Aorta (tissue), 5 donors: ENCODE measurements at places on chromosomes 7 and 10.

- DNase-seq: no peak
These were observed 12.6 kb downstream of the TMEM176B start for GRCh38 chr7:150787321-150788281.

- DNase-seq: no peak
These were observed 600.5 kb upstream of the MGMT start for GRCh38 chr10:128866551-128866950.

DNA sequence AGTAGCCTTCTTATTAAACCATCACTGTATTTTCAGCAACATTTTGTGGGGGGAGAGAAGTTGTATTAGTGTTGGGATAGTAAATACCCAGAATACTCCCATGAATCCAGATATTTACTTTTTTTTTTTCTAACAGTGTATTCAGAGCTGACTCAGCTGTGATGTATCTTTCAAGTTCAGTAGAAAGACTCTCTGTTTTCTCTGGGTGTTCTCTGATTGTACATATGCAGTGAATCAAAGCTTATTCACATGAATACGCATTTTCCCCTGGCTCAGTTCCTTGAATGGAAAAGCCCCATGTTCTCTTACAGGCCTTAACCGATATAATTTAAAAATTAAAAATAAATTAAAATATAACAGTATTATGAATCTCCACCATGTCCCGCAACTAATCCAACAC, 1.3 kb downstream of the TFPI2 start:
- no peak for DNase-seq

DNA sequence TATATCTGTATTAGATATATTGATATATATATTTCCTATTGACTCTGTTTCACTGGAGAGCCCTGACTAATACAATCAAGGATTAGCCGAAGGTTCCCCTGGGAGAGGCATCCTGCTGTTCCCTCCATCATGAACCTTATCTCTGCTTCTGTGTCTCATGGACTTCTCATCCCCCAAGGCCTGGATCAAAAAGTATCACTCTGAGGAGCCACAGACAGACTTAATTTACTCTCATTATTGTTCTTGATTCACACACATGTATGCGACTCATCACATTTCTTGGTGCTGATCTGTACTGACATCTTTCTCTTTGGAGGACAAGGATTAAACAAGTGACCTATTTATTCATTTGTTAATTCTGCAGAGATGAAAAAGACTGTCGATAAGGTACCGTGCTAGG, 550.2 kb downstream of the KCNMA1 start:
- no peak for DNase-seq

DNA sequence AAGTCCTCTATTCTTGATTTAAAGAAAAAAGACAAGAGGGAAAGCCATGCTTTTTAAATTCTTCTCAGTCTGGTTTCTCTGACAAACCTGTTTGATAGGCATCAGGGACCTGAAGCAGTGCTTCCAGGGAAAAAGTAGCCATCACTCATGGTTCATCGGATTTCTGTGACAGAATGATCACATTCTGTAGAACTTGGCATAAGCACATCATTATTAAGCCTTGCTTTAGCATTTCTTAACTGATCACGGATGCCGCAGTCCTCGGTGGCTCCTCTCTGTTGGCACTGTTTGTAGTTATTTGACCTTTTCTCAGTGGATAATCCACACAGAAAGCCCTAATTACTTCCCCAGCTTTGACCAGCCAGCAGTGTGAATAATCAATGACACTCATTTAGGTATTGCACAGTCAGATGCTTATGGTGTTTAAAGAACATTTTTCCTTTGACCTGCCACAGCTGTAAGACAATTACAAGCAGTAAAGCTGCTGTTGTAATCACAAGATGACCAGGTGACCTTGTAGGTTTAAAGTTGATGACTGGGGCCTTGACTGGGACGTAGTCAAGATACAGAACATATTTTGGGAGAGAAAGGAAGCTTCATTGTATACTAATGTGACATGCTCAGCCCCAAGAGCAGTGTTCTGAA, 64.4 kb upstream of the SKAP2 start:
- no peak for DNase-seq

- DNase-seq: no peak
These were observed 128.0 kb downstream of the SEMA3C start for GRCh38 chr7:80790877-80791276.

DNA sequence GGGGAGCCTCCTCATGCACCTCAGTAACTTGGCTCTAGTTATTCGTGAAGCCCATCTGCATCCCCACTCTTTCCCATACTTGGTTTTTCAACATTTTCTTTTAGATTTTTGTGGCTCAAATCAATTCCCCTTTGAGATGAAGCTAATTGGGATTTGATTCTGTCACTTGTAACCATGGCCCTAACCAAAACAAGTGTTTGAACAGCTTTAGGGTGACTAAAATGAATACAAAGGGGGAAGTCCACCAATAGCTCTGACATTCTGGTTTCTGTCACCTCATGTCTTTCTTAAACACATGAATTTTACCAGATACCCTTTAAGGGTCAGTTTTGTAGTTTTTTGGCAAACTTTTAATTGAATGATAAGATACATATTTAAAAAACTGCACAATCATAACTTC, 87.0 kb downstream of the PCGF5 start:
- DNase-seq: no peak

- DNase-seq: no peak
These were observed 30.5 kb downstream of the ABCB1 start for GRCh38 chr7:87570178-87570577.

GRCh38 chr10:103124420-103125096, 68.5 kb downstream of the NT5C2 start:
- no peak for DNase-seq

GRCh38 chr7:44489955-44490350, 505 bp downstream of the NUDCD3 start:
- peak; percentile 52 for DNase-seq

- DNase-seq: no peak
These were observed 237.3 kb downstream of the PTPRN2 start for GRCh38 chr7:158350166-158350900.

GRCh38 chr10:112047674-112048073, 135.9 kb downstream of the GPAM start:
- DNase-seq: no peak

DNA sequence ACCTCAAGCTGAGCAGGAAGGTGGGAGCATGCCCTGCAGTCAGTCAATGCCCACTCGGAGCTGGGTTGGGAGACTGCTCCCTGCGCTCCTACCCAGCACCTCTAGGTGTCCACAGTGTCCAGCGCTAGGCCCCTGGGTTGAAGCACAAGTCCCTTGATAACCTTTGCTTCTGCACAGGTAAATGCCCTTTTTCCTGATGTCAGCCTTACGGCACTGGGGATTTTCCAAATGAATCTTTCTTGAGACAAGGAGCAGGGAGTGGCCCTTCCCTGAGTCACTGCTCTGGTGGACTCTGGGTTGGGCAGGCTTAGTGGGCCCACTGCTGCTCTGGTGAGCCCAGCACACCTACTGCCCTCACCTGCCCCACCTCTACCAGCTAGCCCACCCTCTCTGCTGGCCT, 61.9 kb upstream of the OPN4 start:
- no peak for DNase-seq

DNA sequence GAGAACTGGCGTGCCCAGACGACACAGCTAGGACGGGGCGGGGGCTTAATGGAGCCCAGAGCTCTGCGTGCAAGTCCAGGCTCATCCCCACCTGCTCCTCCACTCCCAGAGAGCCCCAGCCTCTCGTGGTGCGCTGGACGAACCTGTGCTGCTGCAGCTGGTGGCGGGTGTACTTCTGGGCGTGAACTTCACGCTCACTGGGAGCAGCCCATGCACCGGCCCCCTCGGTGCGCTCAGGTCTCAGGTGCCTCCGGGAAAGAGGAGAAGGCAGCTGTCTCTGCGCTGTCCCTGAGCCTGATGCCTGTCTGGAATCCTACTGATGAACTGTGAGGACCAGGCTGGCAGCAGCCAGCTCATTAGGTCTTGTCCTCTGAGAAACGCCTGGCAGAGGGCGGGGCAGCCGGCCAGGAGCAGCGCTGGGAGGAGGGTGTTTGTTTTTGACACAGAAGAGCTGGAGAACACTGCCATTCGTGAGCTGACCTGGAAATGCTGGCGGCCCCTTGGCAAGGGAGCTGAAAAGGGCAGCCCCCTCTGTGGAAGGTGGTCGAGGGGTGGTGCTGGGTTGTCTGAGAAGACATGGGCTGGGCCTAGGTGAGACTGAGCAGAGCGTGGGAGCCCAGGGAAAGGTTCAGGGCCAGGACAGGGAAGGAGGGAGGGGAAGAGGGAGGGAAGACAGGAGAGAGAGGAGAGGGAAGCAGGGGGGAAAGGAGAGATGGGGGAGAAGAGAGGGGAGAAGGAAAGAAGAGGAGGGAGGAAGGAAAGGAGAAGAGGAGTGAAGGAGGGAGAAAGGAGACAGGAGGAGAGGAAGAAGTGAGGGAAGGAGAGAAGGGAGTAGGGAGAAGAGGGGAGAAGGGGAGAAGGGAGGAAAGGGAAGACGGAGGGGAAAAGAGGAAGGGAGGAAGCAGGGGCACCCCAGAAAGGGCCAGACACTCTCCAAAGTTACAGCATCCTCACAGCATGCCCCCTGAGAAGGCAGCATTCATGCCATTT, 53.5 kb upstream of the TNS3 start:
- peak; percentile 64 for DNase-seq

GRCh38 chr10:26983156-26983555, 117.1 kb downstream of the ANKRD26 start:
- no peak for DNase-seq

DNA sequence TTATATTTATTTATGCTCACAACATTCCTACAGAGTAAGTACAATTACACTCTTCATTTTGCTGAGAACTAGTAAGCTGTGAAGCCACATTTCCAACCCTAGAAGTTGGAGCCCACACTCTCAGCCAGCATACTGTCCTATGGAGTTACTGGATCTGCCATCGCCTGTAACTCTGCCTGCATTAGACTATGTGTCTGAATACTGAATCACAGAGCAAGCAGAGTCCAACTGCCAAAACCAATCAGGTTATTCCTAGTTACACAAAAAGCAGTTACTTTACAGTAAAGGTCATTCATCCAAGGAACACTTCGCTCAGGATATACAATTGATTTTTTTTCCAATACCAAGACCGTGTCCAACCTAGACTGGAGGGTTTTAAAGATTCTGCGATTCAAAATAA, 21.5 kb downstream of the CTAGE6 start:
- DNase-seq: no peak

- DNase-seq: peak; percentile 94
These were observed 7.3 kb downstream of the MAFK start for GRCh38 chr7:1537535-1538412.

DNA sequence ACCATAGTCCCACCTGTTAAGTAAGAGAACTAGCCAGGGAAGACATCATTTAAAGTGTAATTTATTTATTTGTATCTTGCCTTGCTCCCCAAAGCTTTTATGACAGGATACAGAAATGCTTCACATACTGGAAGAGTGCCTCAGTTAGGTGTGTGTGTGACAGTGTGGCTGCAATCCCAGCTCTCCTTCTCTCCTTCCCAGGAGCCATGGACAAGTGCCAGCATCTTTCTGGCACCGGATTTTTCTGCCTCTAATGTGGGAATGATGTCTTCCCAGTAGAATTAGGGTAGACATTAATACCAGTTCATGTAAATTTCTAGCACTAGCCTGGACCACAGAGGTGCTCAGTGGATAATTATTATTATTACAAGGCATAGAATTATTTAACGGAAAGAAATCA, 30.3 kb upstream of the ATXN7L1 start:
- no peak for DNase-seq

- peak; percentile 78 for DNase-seq
These were observed 76.2 kb downstream of the VIPR2 start for GRCh38 chr7:159068488-159068811.

DNA sequence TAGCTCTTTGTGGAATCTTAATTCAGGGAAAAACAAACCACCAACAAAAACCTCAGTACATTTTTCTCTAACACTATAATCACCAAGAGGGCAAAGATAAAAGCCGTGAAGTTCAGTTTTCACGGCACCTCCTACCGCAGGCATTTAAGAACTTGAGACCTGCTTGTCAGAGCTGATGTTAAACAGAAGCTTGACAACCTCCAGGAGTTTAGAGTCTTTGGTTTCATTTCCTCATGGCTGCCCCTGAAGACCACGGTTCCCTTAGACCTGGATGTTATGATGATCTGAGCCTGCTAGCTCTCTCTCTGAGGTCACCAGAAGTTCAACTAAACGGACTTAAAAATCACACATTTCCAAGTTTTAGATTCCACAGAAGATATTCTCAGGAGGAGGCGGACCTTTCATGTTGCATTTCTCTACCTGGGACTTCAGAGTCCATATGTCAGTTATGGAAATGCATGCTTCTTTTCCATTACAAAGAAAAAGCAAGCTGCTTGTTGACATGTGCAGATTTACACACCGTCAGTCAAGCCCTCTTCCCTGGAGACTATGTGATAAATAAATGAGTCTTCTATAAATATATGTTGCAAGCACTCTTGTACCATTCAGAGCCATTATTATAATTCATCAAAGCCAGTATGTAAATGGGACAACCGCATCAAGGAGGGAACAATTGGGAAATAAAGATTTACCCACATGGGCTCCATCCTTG, 258.0 kb downstream of the GFRA1 start:
- no peak for DNase-seq
